ENCODE measurements at places on chromosomes 6 and 20.

GRCh38 chr20:58864346-58864745 lies 11.8 kb downstream of the GNAS start:
- DNase-seq, result no peak

- no peak for DNase-seq
Measured at GRCh38 chr6:22328474-22328873, 31.6 kb upstream of the PRL start.

DNA sequence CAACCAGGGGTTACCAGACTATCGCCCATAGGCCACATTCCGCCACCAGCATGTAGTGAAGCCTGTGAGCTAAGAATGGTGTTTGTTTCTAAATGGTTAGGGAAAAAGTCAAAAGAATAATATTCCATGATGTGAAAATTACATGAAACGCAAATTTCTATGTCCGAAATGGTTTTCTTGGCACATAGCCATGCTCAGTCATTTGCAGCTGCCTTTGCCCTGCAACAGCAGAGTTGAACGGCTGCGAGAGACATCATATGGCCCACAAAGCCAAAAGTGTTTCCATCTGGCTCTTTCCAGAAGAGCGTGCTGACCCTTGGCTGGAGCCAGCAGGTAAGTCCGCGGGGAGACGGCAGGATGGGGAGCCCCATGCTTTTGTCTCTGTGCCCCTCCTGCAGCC lies 60.7 kb downstream of the FAM120B start:
- DNase-seq, result no peak

- DNase-seq, result no peak
Measured at GRCh38 chr20:62902926-62903615, 23.2 kb downstream of the DIDO1 start.

GRCh38 chr20:21681234-21681921 lies 24.1 kb upstream of the PAX1 start:
- peak; percentile 75 for DNase-seq

DNA sequence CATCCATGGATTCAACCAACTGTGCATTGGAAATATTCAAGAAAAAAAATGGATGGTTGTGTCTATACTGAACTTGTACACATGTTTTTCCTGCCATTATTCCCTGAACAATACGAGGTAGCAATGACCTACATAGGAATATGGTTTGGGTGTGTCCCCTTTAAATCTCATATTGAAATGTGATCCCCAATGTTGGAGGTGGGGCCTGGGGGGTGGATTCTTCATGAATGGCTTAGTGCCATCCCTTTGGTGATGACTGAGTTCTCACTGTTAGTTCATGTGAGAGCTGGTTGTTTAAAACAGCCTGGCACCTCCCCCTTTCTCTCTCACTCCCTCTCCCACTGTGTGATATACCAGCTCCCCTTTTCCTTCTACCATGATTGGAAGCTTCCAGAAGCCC lies 139.8 kb upstream of the BACH2 start:
- no peak for DNase-seq

DNA sequence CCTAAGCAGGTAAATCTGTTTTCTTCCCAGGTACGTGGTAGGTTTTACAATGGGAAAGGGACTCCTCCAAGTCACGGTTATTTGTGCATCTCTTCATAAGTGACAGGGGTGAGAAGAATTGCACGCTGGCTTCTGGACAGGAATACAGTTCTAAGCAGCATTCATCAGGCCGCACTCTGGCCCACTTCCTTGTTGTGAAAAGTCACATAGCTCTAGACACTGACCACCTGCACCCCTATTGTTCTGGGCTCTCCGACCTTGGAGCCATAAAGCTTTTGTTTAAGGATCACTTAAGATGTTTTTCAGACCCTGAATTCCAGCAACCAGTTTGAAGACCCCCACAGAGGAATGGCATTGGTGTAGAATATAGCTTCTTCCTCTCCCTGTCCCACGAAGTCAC lies 31.4 kb downstream of the RAMACL start:
- DNase-seq, result no peak

GRCh38 chr6:64249115-64249514 lies 613.5 kb downstream of the PHF3 start:
- no peak for DNase-seq

DNA sequence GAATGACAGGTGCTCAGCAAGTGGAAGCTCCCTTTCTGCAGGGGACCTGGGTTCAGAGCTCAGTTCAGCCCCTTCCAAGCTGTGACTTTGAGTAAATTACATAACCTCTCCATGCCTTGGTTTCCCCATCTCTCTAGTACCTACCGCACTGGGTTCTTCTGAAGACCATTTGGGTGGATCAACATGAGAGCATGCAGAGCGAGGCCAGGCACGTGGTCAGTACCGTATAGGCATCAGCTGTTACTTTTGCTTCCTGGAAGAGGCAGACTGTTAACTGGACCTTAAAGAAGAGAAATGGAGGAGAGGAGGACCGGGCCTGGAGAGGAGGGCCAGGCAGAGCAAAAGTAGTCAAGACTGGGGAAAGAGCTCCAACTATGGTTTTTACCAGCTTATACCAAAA lies 1.7 kb upstream of the MYLK2 start:
- no peak for DNase-seq

Data from left hindlimb (tissue), 1 donor.